ENCODE measurements at places on chromosomes 1 and 21. TPM values are rescaled to one million over a fixed set of nuclear protein-coding genes. Genes with fewer than 3 reads are reported as not detected.
A peak's percentile ranks its signal among the peaks of the same experiment; 100 is the strongest.

RPS6KA1 gene
- 29.6 TPM for total RNA-seq

TBX15 gene
- not detected for total RNA-seq

NIT1 gene
- total RNA-seq = 18.0 TPM

RRP1 gene
- 29.0 TPM for total RNA-seq

TMCO4 gene
- 13.9 TPM for total RNA-seq

KRTAP20-1 gene
- total RNA-seq = not detected

RIIAD1 gene
- not detected for total RNA-seq

NUP133 gene
- 42.0 TPM for total RNA-seq

S100A9 gene
- total RNA-seq = 43.6 TPM

DNA sequence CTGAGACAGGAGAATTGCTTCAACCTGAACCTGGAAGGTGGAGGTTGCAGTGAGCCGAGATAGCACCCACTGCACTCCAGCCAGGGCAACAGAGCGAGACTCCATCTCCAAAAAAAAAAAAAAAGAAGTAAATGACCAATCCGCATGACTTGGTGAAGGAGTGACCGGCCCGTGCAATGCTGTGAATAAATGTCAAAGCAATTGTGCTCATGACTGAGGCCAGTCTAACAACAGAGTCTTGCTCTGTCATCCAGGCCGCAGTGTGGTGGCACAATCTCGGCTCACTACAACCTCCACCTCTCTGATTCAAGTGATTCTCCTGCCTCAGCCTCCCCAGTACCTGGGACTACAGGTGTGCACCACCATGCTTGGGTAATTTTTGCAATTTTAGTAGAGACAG, 27.8 kb upstream of the SLC19A1 start:
- DNase-seq = no peak

DNA sequence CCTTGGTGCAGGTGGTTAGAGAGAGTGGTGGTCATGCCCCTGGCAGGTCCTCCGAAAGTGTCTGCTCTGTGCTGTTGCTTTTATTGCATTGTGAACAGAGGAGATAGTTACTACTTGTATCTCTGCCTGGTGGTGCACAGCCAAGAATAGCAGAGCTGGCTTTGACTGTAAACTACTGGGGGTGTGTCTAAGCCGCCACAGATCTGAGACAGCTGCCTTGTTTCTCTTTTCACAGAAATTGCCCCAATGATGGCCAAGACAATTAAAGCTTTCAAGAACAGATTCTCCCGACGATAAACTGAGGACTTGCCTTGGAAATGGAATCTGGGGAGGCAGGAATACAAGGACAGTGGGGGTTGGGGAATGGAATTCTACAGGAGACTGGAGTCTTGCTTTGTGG, 16.0 kb downstream of the ELOA start:
- DNase-seq = no peak

- no peak for DNase-seq
These were observed at the start of gene CFHR3 for GRCh38 chr1:196774603-196775002. Gene CFHR3, plus strand, starts transcription at chr1:196774840. Its CDS starts 47 bp downstream, at chr1:196774887.

DNA sequence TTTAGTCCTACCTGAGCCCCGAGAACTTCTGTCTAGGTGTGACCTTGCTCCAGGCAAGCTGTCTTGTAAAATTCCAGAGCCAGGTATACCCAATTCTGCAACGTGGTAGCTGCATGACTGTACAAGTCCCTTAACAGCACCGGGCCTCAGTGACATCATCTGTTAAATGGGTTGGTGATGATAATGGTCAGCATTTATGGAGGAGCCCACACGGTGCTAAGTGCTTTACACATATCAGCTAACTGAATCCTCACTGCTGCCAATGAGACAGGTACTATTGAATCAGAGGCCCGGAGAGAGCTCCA, 37.2 kb upstream of the PADI1 start:
- no peak for DNase-seq

- DNase-seq = no peak
These were observed 76.6 kb downstream of the DMRTA2 start for GRCh38 chr1:50346621-50347020.

DNA sequence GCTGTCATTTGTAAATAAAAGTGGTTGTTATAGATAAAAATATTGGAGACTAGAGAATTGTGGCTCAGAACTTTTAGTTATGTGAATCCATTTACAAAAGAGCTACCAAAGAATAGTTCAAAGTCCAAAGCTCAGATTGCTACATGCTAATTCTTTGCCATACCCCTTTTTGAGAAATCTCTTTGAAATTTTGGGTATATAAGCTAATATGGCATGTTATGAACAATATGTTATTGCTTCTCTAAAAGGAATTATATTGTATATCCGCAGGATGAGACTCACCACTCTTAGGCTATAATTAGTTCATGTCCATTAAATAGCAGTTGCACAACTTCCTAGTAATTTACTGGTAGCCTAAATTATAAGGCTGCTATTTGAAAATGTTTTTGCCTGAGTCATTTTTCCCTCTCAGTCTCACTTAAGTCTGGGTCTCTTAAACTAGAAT, 178.0 kb downstream of the ZNF281 start:
- no peak for DNase-seq

GRCh38 chr1:239302696-239303095, 83.7 kb upstream of the CHRM3 start:
- no peak for DNase-seq

DNA sequence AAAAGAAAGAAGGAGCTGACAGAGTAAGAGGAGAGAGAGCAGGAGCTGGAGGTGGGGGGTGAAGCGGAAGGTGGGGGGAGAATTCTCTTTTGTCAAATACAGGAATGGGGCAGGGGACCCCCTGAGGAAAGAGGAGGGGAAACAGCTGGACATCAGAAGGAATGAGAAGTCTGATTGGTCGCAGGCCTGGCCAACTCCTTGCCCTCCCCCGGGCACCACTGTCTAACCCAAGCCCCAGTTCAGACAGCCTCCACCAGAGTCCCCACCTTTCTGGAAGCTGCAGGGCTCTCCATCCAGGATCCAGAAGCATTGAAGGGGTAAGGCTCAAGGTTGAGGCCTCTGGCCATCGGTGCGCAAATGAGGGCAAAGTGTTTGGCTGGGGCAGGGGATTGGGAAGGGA, at the start of gene OPTC:
Gene OPTC, plus strand, starts transcription at position 253 of the 400 bp plus-strand sequence. CDS start 1,853 bp downstream, outside the sequence.
- no peak for DNase-seq

DNA sequence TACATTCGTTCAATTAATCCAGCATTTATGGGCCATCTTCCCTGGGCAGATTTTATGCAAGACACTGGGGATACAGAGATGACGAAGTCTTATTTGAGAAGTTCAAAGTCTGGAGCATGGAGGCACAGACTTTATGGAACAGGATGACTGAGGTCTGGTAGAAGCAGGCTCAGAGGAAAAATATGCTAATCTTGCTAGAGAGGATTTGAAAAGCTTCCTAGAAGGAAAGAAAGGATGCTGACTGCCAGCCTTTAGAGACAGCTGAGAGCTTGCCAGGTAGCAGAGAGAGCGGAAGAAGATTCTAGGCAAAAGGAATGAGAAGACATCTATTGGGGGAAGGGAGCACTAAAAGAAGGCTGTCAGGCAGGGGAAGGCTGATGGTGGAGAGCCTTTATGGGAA, 75.5 kb upstream of the ATP5PO start:
- DNase-seq = no peak

DNA sequence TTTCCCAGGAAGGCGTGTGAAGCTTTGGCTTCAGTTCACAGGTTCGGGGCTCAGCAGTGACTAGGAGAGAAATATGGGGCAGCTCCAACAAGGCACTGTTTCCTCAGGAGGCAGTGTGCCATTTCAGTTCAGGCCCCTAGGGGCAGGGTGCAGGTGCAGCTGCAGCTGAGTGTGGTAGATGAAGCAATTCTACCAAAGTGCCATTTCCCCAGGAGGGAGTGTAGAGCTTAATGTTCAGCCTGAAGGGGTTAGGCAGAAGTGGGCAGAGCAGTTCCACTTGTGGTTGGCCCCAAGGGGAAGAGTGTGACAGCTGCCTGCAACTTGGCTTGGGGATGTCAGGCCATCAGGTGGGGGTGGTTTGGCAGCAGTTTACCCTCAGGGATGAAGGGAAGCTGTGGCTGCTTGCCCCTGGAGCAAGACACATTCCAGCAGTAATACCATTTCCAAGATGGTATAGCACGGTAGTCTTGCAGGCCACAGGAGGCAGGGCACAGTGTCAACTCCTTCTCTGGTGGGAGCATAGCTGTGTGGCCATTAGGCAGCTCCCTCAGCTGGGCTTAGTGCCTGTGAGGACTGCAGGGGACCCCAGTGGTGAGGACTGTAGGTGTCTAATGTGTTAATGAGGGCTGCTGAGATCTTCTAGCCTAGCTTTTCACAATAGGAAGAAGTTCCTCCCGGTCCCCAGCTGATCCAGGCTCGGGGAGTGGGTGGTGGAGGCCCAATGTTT, 34.7 kb downstream of the RGSL1 start:
- DNase-seq = peak; percentile 37

GRCh38 chr1:178651742-178652141, 73.3 kb upstream of the RALGPS2 start:
- DNase-seq = no peak

GRCh38 chr1:191350938-191351337, 807.3 kb upstream of the RGS18 start:
- DNase-seq = no peak

DNA sequence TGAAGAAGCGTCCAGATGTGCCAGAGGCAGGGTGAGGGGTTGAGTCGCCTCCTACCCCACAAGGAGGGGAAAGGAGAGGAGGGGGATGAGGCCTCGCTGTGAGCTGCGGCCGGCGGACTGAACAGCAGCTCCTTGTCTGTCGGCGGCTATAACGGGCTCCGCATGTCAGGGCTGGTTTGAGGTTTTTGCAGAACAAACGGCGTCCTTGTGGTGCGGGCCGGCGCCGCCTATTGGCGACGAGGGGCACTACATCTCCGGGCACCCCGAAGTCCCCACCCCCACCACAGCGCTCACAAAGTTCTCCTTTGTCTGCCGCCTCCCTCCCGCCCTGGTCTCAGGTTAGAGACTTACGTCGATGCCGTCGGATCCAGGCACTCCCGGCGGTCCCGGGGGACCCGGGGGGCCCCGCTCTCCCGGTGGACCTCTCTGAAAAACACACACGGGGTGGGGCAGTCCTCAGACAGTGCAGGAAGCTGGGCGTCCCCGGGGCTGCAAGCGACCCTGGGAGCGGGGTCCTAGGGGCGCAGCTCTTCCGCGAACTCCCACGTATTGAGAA, 1.8 kb downstream of the COL9A2 start:
- peak; percentile 80 for DNase-seq

- DNase-seq = no peak
These were observed 28.6 kb upstream of the JUN start for GRCh38 chr1:58812468-58812867.

- no peak for DNase-seq
These were observed 22.3 kb downstream of the MYBPH start for GRCh38 chr1:203153051-203153988.

GRCh38 chr1:154906621-154907081, 29.9 kb downstream of the PMVK start:
- no peak for DNase-seq

GRCh38 chr1:41799723-41800122, 119.0 kb downstream of the HIVEP3 start:
- DNase-seq = no peak

- DNase-seq = no peak
These were observed 14.4 kb upstream of the ENAH start for GRCh38 chr1:225667362-225667761.

GRCh38 chr1:97926017-97926708, 5.3 kb upstream of the DPYD start:
- no peak for DNase-seq

GRCh38 chr1:11180342-11180744, 8.8 kb upstream of the ANGPTL7 start:
- DNase-seq = no peak

- no peak for DNase-seq
These were observed 2.1 kb upstream of the OBSCN start for GRCh38 chr1:228205526-228206436.

DNA sequence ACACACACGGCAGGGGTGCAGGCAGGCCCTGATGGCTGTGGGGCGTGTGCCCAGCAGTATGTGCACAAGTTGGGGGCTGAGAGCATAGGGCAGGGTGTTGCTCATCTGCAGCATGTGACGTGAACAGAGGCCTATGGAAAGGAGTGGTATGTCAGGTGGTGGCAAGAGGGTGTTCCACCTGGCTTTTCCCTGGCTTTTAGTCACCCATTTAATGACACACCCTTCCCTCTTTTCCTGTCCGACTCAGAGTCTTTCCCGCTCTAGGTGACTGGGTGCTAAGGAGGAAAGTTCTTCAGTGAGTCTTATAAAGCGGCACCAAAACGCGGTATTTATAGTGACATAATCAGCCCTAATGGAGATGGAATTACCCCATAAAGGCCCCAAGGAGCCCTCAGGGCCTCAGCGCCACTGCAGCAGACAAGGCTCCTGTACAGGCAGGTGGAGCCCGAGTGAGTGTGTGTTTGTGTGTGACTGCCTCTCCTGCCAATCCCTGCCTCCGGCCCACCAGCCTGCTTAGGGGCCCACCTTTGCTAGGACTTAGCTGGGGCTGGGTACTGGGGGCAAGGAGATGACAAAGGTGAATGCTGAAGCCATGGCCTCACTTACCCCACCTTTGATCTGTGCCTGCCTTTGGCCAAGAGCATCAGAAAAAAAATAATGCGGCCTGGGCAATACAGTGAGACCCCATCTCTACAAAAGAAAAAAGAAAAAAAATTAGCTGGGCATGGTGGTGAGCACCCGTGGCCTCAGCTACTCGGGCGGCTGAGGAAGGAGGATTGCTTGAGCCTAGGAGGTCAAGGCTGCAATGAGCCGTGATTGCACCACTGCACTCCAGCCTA, 3.3 kb upstream of the EPHA2 start:
- DNase-seq = peak; percentile 24

DNA sequence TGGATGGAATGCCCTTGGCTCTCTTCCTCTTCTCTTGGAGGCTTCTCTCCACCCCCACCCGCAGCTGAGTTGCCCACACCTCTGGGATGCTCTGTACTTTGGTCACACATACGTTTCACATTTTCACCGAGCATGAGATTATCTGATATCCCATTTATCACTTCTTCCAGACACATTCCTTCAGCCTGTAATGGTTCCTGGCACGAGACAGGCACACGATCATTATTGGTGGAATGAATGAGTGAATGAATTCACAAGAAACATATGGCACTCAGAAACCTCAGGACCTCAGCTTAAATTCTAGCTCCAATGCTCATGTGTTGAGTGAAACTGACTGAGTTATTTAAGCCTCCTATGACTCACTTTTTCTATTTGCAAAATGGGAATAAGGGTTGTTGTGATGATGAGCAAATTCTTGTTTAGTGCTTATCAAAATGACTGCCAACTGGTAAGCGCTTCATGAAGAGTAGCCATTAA, 242.7 kb upstream of the JUN start:
- DNase-seq = no peak

GRCh38 chr1:52057255-52057654, 1.2 kb downstream of the BTF3L4 start:
- DNase-seq = no peak

- DNase-seq = no peak
These were observed 182.9 kb upstream of the NFIA start for GRCh38 chr1:60899464-60899863.

- DNase-seq = no peak
These were observed 31.8 kb downstream of the LRRC52 start for GRCh38 chr1:165575468-165576099.

GRCh38 chr21:42187976-42188653, 30.8 kb upstream of the ABCG1 start:
- DNase-seq = peak; percentile 76

DNA sequence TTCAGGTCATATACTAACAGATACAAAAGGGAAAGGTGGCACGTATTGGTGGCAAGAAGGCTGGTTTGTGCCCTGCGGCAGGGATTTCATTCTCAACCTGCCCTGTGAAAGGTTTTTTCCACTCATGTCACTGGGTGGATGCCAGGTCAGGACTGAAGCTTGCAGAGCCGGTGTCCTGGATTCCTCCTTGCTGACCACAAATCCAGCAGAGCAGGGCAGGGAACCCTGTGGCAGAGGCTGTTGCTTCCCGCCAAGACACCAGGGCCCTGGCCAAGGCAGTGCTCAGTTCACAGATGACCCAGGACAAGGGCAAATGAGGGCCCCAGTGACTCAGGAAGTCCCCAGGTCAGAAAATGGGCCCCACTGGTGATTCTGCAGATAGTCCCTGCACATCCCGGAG, 16.4 kb downstream of the BSND start:
- no peak for DNase-seq
